ENCODE measurements at places on chromosomes 6 and 20.

- DNase-seq = no peak
Observed at GRCh38 chr20:63055575-63056235, 48.9 kb upstream of the BHLHE23 start.

DNA sequence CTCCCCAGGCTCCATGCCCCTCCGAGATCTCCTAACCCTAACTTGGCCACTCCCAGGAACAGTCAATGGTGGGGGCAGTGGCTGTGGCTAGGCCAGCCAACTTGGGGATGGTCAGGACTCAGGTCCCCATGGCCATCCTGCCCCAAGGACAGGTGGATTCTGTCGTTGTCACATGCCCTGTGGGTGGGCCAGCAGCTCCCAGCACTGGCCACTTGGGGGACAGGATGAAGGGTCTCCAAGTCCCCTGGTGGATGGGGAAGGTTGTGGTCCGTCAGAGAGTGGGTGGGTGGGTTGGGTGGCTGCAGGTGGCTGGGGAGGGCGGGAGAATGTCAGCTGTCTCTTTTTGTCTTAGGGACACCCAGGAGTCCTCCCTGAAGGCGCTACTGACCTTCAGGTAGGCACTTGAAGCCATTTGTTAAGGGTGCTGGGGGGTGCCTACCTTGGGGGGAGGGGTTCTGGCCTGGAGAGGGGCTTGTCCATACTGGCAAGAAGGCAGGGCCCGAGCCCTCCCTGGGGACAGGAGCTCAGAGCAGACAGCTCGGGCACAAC, 5.5 kb downstream of the COL9A3 start:
- no peak for DNase-seq

GRCh38 chr20:29790510-29790909, 1467.0 kb upstream of the DEFB115 start:
- no peak for DNase-seq

DNA sequence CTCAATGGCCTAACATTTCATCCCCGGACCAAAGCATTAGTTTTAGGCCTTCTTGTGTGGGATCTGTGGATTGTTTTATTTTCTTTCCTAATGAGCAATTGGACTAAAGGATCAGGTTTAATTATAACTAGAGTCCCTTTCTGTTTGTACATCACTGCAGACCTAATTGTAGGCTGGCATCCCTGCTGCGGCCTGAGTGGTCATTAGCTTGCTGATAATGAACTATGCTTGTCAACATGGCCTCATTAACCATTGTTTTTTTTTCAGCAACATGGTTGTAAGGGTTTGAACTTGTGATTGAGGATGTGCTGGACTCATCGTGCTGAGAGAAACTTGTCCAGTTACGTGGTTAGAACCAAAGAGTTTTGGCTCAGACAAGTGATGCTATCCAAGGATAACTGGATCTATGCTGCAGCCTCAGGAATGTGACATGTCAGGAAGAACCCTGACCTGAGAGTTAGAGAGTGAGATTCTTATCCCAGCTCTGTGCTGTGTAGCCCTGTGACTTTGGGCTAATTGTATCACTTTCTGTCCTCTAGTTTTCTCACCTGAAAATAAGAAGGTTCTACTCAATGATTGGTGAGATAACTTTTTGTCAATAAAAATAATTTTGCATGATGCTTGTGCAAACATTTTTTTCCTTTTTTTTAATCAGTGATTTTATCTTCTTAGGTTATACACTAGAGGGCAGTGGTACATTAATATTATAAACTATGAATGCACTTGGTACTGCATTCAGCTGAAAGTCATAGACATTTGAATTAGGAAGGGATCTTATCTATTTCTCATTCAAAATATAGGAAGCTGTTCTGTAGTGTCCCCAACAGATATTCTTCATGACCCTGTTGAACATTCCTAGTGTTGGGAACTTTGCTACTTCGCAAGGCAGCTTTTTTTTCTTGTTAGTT, 140.9 kb downstream of the RNF144B start:
- no peak for DNase-seq

DNA sequence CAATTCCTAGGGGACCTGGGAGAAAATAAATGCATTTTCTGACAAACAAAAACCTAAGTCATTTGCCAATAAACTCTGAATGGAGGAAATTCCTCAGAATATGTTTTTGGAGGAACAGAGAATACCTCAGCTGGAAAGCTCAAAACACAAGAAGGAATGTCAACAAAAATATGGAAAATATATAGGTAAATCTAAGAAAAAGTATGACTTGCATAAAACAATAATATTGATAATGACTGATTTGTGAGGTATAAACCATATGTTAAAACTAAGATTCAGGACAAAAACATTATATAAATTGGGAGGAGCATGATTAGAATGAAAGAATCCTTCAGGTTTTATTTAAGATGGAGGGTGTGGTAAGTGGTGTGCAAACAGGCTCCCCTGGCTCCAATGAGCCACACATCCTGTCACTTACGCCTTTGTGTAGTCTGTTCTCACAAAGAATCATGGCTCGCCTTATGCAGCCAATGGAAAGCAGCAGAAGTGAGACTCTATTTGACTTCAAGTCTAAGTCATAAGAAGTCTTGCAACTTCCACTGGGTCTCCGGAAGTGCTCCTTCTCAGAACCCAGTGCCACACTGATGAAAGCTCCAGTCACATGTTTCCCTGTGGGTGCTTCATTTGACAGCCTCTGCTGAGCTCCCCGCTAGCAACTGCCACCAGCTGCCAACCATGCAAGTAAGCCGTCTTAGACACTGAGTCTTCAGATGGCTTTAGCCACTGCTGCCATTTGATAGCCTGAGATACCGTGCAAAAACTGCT, 8.1 kb downstream of the CFAP61 start:
- DNase-seq = no peak

- DNase-seq = no peak
Observed at GRCh38 chr6:54043360-54043759, 67.9 kb upstream of the MLIP start.

DNA sequence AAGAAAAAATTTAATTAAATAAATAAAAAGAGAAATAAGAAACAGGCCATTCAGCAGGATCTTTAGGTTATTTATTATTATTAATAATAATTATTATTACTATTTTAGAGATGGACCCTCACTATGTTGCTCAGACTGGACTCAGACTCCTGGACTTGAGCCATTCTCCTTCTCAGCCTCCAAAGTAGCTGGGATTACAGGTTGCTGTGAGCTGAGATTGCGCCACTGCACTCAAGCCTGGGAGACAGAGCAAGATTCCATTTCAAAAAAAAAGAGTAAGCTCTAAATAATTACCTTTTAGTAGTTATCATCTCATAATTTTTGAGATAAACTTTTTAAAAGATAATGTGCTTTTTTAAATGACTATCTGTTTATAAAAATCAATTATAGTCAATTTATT, 1102.8 kb upstream of the GJE1 start:
- DNase-seq = no peak

All from GM12892 (cell line).